ENCODE measurements at places on chromosomes 11 and 22. TPM values are rescaled to one million over a fixed set of nuclear protein-coding genes. Genes with fewer than 3 reads are reported as not detected.

DNA sequence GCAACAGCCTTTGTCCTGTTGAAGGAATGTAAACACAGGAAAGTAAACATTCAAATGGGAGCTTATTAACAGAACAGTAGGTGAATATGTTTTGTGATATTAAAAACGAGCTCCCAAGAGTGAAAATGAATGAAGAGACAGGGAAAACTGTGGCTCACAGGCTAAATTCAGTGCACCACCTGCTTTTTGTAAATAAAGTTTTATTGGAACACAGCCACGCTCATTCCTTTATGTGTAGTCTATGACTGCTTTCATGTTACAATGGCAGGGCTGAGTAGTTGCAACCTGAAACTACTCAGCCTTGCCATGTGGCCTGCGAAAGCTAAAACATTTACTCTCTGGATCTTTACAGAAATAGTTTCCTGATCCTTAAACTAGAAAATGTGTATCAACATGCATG lies 136.9 kb downstream of the MYO18B start:
- no peak for DNase-seq

DNA sequence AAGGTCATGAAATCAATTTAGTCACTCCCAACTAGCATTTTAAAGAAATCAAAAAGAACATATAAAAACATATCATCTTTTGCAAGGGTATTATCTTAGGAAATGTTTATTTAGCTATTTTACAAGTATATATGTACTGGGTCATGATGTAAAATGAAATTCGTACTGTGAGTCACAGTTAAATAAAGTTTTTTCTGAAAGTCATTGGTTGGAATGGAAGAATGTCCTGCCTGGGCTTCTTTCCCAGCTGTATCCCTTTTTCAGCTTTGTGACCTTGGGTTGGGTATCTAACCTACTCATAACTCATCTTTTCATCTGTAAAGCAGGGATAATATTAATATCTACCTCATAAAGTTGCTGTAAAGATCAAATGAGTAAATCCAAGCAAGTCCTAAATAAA lies 15.7 kb downstream of the FDX1 start:
- DNase-seq = no peak

DNA sequence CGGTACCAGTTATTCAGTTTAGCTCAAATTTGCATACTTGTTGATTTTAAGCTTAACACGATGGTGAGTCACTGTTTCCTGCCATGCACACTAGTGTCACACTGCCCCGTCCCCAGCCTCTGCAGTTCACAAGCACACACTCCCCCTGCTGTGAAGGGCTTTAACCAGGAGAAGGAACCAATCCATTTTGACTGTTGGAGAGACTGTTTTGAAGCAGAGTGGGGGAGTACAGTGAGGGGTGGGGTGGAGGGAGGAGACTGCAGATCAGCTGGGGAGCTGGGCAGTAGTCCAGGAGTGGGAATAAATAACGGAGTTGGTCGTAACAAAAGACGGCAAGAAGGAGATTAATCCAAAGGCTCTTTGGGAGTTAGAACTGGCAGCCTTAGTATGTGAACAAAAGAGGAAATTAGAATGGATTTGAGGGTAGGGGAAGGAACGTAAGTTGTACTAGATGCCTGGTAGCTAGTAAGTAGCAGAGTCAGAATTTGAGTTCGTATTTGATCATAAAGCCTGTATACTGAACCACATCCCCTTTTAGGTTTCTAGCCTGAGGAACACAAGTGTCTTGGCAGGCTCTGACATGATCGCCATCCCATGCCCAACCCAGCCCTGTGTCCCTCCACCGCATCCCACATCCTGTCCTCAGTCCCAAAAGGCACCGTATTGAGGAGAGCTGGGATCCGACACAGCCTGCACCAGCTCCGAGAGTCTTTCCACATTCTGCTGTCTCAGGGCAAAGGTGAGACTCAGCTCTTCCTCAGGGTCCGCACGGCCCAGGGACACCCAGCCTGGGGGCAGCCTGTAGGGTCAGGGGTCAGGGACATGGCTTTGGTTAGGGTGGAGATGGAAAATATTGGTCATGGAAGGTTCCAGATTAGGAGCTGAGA lies 862 bp downstream of the TPP1 start:
- DNase-seq = no peak

DNA sequence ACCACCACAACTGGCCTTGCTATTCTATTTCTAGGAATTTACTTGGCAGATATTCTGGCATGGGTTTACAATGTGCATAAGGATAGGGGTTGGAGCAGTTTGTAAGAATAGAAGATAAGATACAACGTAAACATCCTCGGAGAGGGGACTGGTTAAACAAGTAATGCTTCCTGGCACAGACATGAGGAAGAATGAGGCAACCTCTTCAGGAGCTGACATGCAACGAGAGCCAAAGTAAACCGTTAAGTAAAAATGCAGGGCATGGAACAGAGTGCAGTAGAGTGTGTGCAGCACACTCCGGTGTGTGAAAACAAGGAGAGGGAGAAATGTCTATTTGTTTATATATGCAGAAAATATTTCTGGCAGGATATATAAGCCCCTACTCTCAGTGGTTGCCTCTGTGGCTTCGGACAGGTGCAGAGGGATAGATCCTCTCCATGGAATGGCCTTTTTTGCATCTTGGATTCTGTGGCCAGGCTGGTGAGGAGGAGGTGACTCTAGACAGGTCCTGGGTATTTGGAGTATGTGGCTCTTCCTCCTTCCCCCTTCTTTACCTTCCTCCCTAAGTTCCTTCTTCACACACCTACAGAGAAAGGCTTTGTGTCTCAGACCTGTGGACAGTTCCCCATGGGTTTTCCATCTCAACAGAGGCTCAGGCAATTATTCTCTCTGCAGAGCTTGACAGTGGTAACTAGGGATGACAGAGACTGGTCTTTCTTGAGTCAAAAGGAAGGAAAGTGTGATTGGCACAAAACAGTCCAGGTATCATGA lies 2.5 kb downstream of the RAB36 start:
- no peak for DNase-seq

- DNase-seq = no peak
Observed at GRCh38 chr22:44047891-44048301, 23.8 kb downstream of the PARVB start.

DNA sequence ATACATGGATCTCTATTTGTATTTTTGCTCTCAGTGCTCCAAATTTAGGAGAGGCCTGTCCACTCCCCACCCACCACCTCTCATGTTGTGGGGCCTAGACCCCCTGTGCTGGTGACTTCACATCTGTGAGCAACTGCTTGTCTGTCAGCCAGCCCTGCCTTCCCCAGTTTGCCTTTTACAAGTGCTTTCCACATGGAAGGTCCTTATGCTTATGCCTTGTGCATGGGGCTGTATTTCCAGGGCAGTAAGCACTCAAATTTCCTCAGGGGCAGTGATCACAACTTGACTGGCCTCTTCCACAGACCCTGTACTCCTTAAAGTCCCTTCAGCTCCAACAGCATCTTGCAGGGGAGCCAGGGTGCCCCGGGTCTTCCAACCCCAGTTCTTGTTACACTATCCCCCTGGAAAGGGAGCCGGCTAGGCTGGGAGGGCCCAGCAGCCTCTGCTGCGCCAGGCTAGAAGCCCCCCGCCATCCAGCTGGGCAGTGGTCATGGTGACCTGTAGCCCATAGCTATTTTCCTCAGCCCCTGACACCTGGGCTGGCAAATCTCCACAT lies 29.9 kb downstream of the GDPD5 start:
- no peak for DNase-seq

GRCh38 chr11:11420191-11420898 lies 67.3 kb upstream of the CSNK2A3 start:
- no peak for DNase-seq

GRCh38 chr11:119878990-119879389 lies 150.0 kb upstream of the NECTIN1 start:
- DNase-seq = no peak

DNA sequence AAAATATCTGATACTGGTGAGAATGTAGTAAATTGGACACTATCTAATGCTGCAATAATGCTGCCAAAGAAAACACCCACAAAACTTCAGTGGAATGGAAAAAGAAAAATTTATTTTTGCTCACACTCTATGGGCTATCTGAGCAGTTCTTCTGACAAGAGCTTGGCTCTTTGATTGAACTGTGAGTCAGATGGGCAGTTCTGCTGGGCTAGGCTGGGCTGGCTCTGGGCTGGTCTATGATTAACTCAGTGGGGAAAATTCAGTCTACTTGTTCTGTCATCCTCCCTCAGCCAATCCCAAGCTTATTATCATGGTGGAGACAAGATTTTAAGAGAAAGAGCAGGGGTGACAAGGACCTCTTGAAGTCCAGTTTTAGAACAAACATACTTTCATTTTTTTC lies 1404.8 kb downstream of the LRRC4C start:
- DNase-seq = no peak

The CLCF1 gene
- 0.82 TPM for total RNA-seq

Measured in left ventricle myocardium inferior (tissue), 1 donor.